Muscle of leg (tissue), 16 donors: ENCODE measurements at places on chromosomes 2 and 18. TPM values are rescaled to one million over a fixed set of nuclear protein-coding genes. Genes with fewer than 3 reads are reported as not detected.
A peak's percentile ranks its signal among the peaks of the same experiment; 100 is the strongest.

DNA sequence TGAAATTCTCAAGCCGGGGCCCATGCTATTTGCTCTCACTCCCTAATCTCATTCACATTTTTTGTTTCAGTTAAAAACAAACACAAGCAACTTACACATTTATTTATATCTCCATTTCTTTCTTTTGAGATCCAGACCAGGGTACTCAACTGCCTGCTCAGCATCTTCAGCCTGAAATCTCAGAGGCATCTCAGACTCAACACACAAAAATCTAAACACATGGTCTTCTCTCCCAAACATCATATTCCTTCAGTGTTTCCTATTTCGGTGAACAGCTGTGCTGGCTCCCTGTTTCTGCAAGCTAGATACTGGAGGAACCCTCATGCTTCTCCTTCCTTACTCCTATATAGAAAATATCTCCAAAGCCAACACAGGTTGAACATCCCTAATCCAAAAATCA lies 11.3 kb upstream of the RTTN start:
- DNase-seq: no peak

DNA sequence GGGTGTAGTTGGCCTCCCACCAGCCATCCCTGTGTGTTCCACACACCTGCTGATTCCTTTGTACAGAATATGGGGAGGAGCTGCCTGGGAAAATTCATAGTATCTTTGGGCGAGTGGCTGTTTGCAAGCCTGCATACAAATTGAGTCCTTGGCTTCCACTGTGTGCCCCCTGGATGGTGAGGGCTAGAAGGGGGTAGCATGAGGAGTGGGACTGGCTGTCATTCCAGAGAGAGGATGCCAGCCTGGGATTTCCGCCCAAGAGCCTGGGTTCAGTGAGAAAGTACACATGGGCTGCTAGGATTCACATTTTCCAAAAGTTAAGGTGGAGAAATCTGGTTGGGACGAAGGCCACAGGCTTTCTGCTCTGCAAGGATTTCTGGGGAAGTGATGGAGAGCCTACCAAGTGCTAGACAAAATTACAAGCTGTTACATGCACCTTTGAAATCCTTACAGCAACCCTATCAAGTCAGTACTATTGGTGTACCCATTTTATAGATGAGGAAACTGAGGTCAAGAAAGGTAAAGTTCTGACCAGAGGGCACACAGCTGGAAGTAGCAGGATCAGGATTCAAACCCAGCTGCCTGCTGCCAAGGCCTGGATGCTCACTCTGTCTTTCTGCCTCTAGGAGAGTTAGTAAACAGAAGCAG lies 606 bp upstream of the TOGARAM2 start:
- no peak for DNase-seq

DNA sequence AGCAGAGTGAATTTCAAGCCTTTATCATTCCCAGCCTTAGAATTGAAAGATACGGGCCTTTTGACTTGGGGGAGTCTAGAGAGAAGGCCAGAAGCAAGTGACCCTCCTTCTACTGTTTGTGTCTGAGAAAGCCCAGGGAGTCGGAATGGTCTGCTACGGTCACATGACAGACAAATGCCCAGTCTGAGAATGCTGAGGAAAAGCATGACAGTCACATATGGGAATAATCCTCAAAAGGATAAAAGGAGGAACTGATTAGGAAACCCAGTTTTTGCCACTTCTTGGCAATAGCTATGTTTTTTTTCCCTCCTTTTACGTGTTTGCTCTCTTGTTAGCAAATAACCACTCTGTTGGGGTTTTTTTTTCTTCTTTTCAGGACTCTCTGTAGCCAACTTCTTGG lies 38.1 kb upstream of the HNRNPA3 start:
- no peak for DNase-seq

- peak; percentile 46 for DNase-seq
Measured at GRCh38 chr2:163469561-163469962, 266.2 kb downstream of the FIGN start.

DNA sequence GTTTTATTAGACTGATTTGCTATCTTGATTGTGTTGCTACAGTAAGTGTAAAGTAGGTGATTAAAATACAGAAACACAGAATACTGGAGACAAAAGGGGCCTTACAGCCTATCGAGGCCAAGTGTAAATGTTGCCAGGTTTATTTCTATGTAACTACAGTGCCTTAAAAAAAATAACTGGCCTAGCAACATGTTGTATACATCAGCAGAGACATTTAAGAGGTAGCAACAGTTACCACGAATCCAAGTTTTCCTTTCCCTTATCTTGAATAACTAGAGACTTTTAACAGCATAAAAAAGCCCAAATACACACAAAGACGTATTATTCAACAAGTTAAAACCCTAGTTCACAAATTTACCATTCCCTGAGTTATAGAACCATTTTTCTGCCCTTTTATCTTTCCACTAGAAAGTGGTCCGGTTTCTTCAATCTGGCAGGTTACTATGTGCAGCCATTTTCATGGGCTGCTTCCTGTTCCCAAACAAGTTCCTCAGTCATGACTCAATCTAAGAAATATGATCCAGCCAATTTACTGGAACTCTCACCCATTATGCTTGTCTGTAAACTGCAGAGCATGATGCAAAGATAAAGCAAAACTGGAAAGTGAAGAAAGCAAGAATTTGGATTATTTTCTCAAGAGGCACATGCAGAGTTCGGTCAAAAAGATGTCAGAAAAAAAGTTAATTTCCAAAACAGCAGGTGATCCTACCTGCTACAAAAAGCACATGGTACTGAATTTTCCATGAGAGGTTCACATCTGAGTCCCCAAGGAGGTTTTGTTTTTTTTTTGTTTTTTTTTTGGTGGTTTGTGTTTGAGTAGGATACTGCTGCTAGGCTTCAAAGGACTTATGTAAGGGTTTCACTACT lies 22.2 kb downstream of the NFE2L2 start:
- peak; percentile 96 for DNase-seq

DNA sequence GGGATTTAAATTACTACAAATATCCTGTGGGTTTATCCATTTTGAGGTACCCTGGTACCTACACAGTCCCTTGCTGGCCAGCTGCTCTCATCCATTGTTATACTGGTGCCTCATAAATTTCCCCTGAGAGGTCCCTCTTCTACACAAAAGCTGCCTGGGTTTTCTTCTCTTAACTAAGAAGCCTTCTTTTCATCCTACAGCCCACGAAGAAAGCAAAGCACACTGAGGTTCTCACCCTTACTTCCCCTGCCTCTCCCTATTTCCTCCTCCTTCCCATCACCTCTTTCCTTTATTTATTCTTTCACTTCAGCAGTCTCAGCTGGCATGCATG lies 154.9 kb downstream of the CSRNP3 start:
- DNase-seq: no peak

- DNase-seq: no peak
Measured at GRCh38 chr2:217047209-217047608, 187.3 kb upstream of the TNP1 start.

DNA sequence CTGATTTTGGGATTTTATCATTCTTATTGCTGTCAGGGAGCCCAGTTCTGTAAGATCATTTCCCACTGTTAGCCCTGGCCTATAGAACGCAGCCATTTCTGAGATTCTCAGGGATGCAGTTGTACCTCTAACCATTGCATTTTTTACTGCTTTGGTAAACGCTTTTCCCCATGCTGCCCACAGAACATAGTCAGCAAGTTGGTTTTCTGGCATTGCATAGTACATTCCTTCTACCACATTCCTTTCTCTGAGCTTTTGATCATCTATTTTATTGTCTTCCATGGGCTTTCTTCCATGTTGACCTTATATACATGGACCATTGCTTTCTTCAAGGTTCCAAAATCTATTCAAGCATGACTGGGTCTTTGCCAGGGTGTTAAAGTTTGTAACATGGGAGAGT lies 86.8 kb upstream of the ST6GAL2 start:
- DNase-seq: no peak

DNA sequence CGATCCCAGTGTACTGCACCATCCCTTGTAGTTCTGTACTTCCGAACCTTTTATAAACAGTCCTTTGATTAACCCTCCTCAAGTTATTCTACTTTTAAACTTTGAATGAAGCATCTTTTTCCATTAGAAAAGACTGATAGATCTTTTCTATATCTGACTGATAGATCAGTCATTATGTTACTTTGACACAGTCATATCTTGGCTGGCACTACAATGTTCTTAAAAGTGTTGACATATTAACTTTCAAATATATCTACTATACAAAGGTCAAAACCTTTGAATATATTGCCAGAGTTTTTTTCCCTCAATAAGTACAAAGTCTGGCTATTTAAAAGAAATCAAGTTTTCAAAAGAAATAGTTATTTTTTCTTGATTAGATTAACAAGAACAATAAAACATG lies 35.4 kb upstream of the NABP1 start:
- DNase-seq: no peak

GRCh38 chr2:231339316-231339715 lies 56.2 kb upstream of the B3GNT7 start:
- DNase-seq: no peak

MBD2 gene
- 38.4 TPM for polyA plus RNA-seq

LHCGR gene
- polyA plus RNA-seq: 0.15 TPM

FAM161A gene
- polyA plus RNA-seq: 8.3 TPM

LCT gene
- not detected for polyA plus RNA-seq

CDH20 gene
- polyA plus RNA-seq: 0.75 TPM
